ENCODE measurements at places on chromosomes 16 and 17.

GRCh38 chr17:12114686-12115418 is 94.2 kb downstream of the MAP2K4 start:
- DNase-seq = no peak

- DNase-seq = no peak
These were observed 144.0 kb upstream of the IRX6 start for GRCh38 chr16:55179852-55180585.

DNA sequence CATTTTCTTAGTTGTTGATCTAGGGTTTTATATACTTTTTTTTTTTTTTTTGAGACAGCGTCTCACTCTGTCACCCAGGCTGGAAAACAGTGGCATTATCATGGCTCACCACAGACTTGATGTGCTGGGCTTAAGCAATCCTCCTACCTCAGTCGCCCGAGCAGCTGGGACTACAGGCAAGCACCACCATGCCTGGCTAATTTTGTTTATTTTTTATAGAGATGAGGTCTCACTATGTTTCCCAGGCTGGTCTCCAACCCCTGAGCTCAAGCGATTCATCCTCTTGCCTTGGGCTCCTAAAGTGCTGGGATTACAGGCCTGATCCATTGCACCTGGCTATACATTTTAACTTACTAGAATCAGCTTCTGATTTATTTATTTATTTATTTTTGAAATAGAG is 34.2 kb upstream of the ATP2A3 start:
- DNase-seq = no peak

- no peak for DNase-seq
These were observed 22.5 kb upstream of the ADCY9 start for GRCh38 chr16:4138713-4139112.

DNA sequence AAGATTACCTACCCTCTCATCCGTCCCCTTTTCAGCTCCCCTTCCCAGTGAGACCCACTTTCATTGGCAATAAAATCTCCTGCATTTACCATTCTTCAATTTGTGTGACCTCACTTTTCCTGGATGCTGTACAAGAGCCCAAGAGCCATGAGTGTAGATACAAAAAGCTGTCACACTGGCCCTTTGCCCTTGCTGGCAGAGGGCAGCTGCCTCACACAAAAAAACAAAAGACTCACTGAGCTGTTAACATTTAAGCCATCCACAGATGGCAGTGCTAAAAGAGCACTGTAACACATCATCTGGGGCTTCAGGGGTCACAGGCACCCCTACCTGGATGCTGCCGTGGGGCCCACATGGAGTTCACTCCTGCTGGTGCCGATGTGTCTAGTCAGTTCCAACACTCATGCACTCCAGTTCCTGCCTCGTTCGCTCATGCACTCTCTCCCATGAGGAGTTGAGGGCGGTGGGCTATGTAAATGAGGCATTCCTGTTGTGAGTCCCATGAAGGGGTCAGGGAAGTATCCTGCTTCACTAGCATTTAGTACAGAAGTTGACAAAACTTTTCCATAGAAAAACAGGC is 123.1 kb downstream of the CA10 start:
- no peak for DNase-seq

DNA sequence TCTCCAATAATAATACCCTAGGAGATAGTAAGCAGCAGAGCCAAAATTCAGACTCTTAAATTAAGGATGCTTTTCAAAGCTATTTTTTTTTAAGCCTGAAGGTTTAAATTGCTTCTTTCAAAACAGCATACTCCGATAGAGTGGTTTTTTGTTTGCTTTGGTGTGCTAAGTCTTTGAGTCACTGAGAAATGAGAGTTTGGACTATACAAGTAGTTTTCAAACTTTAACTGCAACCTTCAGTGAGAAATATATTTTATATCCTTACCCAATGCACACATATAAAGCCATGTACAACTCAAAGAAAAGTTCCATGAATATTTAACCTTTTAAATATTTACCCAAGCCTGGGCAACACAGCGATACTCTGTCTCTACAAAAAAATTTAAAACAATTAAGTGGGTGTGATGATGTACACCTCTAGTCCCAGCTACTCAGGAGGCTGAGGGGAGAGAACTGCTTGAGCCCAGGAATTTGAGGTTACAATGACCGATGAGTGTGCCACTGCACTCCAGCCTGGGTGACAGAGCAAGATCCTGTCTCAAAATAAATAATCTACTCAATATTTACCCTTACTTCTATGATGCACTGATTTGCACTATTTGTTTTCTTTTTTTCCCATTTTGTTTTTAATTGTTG is 19.2 kb downstream of the DCUN1D3 start:
- DNase-seq = no peak

- no peak for DNase-seq
These were observed 11.7 kb upstream of the CPPED1 start for GRCh38 chr16:12815361-12815760.

DNA sequence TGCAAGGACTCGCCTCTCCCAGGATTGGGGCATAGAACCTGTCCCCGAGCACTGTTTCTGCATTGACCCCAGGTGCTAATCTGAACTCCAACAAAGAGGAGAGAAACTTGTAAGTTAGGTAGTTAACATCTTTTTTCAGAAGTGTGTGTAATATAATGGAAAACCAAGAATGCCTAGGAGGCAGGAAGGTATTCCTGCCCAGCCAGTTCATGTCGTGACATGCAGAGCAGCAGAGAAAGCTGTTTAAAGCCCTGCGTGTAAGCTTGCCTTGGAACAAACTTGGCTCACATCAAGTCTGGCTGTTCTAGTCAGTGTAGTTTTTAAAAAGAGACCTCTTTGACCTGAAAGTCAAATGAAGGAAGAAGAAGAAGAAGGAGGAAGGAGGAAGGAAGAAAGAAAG is 2.1 kb upstream of the GNA13 start:
- DNase-seq = no peak

- DNase-seq = no peak
These were observed 31.5 kb upstream of the IRX6 start for GRCh38 chr16:55292491-55292890.

DNA sequence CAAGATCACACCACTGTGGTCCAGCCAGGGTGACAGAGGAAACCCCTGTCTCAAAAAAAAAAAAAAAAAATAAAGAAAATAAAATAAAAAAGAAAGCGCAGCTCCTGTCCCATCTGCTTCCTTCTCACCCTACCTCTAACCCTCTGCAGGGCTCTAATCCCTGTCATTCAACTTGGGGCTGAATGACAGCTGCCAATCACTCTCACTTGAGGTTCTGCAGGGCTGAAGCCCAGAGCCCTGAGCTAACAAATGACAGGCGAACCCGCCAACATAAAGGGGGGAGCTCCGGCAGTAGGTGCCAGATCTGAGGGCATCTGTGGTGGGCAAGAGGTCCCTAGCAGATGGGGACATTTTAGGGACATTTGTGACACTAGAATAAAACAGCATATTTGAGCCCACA is 44.3 kb downstream of the ENGASE start:
- no peak for DNase-seq

DNA sequence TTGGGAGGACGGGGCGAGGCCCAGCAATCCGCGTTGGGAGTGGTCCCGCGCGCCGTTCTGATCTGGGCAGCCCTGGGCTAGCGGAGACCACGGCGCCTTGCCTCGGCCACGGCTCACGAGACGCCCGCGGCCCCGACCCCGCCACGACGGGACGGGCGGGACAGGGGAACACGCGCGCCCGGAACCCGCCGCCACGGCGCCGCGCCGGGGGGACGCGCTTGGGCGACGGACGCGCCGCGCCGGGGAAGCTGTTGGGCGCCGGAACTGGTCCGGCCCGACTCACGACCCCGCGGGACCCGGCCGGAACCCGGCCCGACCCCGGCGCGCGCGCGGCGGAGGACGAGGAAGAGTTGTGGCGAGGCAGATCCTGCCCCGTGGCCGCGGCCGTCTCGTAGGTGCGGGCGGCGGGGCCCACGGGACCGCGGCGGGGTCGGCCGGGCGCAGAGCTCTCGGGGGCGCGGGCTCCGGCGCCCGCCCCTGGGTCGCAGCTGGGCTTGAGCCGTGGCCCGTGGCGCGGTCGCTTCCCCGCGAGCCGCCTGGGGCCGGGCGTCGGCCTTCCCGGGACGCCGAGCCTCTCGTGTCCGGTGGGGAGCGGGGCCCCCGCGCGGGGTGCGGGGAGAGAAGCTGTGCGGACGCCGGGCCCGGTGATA is at the start of gene ACSF3:
Gene ACSF3, plus strand, starts transcription at position 251 of the 650 bp plus-strand sequence. CDS start 6,830 bp downstream, outside the sequence.
- DNase-seq = peak; percentile 22

DNA sequence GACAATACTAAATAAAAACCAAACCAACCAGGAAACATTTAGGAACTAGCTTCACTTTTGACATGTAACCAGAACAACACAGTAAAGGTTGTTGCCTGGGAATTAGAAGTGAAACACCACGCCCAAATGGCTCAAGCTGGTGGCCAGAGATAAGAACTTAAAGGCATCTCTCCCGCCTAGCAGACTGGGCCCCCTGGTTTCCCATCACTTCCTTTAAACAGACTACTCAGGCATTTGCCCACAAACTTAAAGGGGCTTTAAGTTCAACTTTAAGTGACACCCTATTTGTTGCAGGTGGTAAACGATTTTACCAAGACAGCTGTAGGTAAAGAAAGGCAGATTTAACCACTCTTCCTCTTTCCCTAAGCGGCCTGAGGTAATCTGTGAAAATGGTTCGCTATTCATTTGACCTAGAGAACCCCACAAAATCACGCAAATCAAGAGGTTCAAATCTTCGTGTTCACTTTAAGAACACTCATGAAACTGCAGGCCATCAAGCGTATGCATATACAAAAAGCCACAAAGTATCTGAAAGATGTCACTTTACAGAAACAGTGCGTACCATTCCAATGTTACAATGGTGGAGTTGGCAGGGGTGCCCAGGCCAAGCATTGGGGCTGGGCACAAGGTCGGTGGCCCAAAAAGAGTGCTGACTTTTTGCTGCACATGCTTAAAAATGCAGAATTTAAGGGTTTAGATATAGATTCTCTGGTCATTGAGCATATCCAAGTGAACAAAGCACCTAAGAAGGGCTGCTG is 40.8 kb upstream of the BPTF start:
- peak; percentile 63 for DNase-seq

- DNase-seq = no peak
These were observed 3.3 kb downstream of the MT1H start for GRCh38 chr16:56672761-56673536.

DNA sequence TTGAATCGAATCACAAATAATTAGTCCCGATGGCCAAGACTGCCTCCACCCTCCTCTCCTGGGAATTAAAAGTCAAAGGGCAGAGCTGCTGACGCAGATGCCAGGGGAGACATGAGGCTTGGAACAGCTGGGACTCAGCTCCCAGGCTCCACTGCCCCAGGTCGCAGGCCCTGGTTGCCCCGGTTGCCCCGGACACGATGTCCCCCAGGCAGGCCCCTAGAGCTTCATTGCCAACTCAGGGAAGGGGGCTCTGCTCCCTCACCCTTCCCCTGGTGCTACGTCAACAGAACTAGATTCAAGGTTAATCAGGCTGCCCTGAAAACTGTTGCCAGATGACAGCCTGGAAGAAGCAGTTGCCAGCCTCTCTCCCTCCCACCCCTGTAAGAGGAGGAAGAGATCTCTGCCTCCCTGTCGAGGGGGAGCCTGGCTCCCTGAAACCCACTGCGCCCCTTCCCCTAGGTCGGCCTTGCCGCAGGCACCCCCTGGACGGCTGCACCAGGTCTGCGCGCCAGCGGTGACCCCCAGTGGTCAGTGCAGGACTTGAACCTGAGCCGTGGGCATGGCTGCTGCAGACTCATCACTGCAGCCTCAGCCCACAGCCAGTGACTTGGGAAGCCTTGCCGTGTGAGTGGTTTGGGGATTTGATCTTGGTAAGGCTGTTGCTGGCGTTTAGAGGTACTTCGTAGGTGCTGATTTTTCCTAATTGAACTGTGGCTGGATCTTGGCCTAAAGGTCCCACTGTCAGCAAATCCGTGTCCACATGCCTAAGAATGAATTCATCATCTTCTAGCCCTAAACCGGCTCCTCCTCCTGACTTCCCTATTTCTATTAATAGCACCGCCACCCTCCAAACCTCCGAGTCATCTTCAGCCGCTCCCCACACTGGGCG is 84.1 kb upstream of the TOB1 start:
- peak; percentile 98 for DNase-seq

GRCh38 chr17:35021520-35022380 is 41.4 kb downstream of the LIG3 start:
- no peak for DNase-seq

DNA sequence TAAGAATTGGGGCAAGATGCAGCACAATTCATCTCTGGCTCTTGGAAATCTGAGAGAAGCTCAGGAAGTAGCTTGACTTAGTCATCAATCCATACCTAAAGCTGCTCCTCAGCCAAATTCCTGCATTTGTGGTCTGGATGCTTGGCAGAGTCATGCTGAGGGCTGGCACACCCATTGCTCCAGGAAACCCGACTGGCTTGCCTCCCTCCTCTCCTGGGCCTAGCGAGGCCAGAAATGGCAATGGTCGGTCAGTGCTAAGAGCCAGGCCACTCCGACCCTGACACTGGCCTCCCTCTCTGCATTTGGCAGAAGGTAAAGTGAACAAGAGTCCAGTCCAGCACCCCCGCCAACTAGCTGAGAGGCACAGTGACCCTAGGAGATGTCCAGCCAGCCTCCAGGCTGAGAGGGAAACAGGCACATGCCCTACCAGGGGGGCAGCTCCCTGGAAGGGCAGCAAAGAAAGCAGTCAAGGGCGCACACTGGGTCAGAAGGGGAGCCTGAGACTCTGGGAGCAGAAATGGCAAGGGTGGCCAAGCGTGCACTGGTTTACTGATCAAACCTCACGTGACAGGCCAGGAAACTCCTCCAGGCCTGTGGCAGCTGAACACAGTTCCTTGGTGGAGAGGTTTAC is 10.0 kb downstream of the POLDIP2 start:
- no peak for DNase-seq

DNA sequence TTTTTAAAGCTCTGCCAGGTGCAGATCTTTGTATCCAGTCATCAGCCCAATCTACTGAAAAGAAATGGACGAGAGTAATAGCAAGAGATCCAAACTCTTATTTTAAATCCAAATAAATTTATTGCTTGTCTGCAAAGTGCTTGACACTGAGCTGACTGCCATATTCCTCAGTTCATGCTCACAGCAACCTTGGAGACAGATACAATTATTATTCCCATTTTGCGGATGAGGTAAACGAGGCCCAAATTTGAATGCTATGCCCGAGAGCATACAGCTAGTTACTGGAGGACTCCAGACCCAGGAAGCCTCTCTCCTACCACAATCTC is 620 bp downstream of the NOB1 start:
- DNase-seq = no peak

DNA sequence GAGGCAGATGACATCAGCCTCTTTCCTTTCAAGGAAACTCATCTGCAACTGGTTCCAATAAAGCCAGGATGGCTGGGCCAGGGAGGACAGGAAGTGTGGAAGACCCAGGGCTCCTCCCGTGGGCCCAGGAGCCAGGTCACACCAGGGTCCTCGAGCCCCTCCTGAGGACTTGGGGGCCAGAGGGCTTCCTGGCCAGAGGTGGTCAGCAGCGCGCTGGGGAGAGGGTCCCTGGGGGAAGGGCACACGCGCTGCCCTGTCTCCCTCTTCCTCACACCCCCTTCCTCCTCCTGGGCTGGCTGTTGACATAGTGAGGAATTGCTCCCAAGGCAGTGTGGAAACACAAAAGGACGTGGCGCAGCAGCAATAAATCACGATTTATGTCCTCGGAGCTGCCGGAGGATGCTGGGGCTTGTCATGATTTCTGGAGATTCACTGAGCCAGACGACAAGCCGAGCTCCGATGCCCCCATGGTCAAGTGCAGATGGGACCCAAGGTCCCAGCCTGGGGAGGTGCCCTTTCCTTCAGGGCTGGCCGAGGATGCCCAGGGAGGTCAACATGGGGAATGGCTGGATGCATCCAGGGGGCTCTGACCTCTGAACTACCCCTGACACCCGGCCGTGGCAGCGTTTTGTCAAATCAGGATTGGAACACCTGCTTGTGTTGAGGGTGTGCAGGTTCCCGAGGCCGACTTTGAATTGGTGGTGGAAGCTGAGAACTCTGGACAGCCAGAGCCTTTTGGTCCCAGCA is 152.6 kb downstream of the IRF8 start:
- no peak for DNase-seq

Data from Kasumi-1 (cell line).